Effector CD4-positive, alpha-beta T cell (primary cell): ENCODE measurements at places on chromosomes 3 and 15.

DNA sequence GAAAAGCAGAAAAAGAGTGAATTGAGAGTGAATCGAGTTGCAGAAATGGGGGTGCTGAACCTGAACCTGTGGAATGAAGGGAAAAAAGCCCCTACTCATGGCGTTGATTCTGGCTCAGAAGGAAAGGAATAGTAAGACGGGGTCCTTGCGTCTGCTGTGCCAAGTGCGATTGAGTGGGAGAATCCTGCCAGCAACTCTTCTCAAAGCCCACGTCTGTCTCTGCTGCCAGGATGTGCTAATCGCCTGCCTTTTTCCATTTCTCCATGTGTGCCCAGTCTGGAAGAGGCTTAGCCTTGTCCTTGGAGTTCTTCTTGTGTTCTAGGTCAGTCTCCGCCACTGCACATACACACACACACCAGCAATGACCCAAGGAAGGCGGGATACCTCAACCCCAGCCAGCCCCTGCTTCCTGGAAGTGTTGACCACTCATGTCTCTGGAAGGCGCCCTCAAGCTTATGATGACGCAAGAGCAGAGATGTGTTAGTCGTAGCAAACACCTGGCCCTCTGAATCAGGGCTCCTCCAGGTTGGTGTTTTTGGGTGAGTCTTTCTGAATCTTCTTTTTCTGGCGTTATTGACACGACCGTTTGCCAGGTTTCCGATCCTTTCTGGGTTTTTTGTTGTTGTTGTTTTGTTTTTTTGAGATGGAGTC is 262.4 kb upstream of the PROK2 start:
- no peak for DNase-seq

DNA sequence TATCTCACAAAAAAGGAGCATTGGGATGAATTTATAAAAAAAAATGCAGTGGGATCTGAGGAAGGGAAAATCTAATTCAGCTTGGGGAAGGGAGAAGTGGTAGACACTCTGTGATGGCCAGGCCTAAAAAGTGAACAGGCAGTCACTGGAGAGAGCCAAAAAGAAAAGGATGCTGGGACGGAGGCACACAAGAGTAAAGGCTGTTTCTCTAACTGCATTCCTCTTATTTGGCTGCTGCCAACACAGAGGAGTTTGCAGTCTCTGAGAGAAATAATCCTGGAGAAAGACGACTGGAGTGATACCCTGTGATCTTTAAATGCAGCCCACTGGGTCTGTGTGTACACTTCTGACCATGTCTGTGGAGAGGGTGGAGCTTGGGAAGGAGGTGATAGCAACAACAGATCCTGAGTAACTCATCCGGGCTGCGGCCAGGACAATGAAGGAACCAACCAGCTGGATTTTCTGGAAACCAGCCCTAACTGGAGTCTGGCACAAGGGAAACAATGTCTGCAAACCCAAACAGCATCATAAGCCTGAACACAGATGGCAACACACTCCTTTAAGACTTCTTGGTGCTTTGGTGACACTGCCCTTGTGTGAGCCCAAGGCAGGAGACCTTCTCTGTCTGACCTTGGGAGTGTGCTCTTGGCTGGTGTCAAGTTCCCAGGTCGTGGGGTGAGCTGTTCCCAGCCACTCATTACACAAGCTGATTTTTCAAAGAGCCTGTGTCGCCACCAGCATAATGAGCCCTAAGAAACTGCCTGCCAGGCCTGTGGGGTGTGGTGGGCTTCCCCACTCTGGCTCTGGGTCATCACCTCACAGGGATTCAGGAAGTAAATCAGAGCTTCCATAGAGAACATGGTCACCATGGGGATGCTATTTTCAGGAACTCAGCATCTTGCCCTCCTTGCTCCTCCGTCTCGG is 8.0 kb downstream of the FYCO1 start:
- no peak for DNase-seq

GRCh38 chr3:36269274-36269673 is 111.0 kb upstream of the STAC start:
- DNase-seq = no peak

GRCh38 chr3:168653255-168653654 is 557.5 kb upstream of the GOLIM4 start:
- DNase-seq = no peak

DNA sequence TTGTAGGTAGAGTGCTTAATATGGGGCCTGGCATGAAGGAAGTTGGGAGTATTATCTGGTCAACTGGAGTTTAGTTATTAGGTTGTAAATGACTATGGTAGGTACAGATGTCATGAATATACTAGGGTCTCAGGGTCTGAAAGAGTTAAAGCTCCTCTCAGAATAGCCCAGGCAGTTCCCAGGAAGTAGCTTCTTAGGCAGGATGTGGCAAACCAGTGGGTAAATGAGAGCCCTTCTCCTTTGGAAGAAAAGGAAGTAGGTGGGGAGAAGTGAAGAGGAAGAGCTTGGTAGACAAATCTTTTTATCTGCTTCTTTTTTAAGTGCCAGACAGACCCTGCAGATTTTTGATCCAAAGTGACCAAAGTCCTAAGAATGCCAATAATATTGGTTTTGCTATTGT is 24.5 kb downstream of the MAP2K1 start:
- no peak for DNase-seq

DNA sequence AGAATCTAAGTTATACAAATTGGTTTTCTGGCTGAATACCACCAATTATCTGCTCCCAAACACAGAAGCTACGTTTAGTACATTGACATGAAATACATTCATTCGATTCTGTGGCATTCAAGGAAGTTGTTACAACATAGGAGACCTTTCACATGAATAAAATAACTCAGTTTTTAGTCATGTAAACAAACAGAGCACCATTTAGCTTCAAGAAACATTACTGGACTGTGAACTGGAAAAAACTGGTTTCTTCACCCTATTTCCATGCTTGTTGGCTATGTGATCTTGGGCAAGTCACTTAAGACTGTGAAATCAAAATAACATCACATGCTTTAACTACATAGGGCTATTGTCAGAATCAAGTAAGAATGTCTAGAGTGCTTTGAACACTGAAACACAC is 46.2 kb downstream of the NRG4 start:
- no peak for DNase-seq

DNA sequence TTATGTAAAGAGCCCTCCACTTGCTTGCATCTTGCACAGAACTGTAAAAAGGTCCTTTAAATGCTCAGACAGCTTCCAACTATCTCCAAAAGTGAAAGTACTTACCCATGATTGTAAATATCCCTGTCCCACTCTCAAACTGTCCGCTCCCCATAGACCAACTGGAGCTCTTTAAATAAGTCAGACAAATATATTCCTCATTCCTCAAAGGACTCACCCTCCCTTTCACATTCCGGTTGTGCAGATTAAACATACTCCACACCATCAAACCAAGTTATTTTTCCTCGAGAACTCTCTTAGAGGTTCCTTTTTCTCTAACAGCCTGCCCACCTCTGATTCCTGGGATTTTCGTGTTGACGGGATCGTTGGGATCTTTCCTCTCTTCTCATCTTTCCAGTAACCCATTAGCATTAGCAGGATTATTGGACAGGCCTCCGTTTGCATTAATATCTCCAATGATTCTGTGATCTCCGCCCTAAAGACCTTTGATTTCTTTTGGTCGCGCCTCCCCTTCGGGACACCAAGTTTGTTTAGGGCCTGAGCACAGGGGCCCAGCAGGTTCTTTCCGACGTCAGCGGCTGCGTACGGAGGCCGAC is 763 bp downstream of the GOLGB1 start:
- no peak for DNase-seq

DNA sequence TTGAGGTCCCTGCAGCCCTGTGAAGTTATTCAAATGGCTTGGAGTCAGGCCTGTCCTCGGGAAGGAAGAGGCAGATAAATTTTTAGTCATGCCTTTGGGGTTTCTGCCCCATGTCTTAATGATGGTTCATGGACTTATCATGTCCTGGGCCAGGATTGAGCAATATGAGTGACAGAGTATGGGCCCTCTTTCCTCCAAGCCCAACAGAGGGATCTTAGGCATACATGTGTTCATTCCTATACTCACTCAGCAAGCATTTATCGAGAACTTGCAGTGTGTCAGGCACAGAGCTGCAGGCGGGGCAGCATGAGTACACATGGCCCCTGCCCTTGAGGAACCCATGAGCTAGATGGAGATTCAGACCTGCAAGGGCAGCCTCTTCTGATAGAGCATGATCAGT is 6.2 kb downstream of the ESYT3 start:
- no peak for DNase-seq

DNA sequence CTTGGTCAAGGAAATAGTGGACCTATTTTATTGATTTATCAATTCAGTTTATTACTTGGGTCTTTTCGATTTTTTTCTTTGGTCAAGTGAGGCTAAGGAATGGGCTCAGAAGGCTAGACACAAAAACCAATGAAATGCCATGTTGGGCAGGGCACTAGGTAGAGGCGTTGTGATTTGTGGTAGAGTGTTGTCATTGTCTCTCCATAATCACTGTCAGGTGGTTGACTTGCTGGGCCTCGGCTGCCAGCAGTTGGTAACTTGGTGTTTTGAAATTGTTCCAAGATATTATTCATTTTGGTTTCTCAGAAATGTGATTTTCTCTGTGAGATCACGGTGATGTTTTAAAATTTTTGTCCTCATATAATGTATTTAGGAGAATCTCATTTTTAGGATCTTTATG is 173.6 kb downstream of the KLHL25 start:
- DNase-seq = no peak

- DNase-seq = no peak
Observed at GRCh38 chr15:45481135-45481534, 41.4 kb downstream of the SLC30A4 start.

GRCh38 chr3:149233323-149233722 is 11.7 kb upstream of the CP start:
- DNase-seq = no peak

GRCh38 chr3:94513600-94513999 is 450.7 kb downstream of the NSUN3 start:
- DNase-seq = no peak

DNA sequence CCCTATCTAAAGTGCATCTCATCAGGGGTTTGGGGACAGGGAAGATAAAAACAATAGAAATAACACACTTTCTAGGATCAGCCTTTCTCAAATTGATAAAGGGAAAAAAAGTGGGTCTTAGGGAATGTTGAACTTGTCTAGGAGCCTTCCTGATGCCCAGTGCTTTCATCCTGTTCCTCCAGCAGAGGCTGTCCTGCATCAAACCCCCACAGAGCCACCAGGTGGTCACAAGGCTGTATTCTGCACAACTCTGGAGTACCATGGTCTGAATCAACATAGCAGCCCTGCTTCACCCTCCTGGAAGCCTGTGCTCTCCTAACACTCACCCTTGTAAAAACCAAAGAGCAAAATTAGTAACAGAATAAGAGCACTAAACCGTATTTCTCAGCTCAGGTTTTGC is 118.5 kb upstream of the SLC25A36 start:
- no peak for DNase-seq

DNA sequence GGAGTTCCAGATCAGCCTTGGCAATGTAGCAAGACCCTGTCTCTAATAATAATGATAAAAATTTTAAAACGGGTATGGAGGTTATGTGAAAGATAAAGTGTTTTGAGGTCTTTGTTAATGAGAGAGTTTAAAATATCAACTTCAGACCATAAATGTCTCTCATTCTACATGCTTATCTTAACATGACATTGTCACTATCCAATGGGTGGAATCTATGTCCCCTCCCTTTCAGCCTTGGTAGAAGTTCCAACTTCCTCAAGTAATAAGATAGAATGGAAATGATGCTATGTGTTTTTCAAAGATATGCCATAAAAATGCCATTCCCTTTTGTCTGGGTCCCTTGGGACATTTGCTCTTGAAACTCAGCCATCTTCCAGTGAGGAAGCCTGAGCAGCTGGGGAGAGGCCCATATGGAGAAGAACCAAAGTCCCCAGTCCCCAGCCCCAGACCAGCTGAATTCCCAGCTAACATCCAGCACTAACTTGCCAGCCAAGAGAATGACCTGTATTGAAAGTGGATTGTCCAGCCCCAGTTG is 17.0 kb downstream of the RPSA start:
- DNase-seq = no peak

GRCh38 chr15:68427963-68428362 is 4.0 kb downstream of the ITGA11 start:
- DNase-seq = no peak

GRCh38 chr15:51878446-51879386 is 49.3 kb downstream of the TMOD3 start:
- no peak for DNase-seq

DNA sequence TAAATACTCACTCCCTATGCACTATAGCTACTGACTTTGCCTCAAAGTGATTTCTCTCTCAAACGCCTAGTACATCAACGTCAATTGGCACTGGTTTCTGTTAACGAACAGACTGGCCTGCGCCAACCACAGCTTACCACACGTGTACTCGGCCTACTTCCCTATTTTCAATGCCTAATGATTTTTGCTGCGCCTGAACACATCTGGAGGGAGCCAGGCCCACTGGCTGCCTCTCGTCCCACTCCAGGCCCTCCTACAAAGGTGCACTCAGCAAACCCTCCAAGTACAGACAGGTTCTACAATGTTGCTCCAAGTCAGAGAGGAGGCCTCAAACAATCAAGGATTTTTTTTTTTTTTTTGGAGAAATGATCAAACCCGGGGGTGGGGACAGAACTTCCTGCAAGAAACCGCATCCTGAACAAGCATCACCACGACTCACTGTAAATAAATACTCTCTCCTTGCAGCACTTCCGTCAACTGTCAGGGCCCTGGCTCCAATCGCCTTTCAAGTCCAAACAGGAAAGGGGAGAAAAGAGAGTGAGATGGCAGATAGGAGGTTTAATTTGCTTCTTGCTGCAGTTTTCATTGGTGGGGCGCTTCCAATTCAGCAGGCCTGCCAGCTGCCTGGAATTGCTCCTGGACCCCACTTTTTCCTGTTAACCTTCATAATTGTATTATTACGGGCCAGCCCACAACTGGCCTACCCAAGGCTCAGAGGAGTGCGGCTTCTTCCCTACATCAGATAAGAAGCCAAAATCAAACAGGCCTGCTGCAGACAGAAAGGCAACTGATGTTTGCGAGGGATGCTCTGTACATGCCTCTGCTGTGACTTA is 139.3 kb downstream of the FOXP1 start:
- DNase-seq = peak; percentile 69

- DNase-seq = no peak
Observed at GRCh38 chr3:117135207-117135606, 425.6 kb downstream of the TUSC7 start.

- no peak for DNase-seq
Observed at GRCh38 chr15:89521605-89522004, 25.2 kb upstream of the RHCG start.

GRCh38 chr15:66765478-66766281 is 63.6 kb downstream of the SMAD6 start:
- DNase-seq = no peak

GRCh38 chr3:31252216-31253185 is 280.2 kb upstream of the STT3B start:
- no peak for DNase-seq
